Amniotic stem cell (primary cell): ENCODE measurements at places on chromosomes 7 and 10.
A peak's percentile ranks its signal among the peaks of the same experiment; 100 is the strongest.

- no peak for DNase-seq
These were observed 98.6 kb downstream of the ARID5B start for GRCh38 chr10:62000037-62000603.

GRCh38 chr7:109387530-109387929 lies 817.9 kb downstream of the DNAJB9 start:
- no peak for DNase-seq

- no peak for DNase-seq
These were observed 13.5 kb upstream of the CHST3 start for GRCh38 chr10:71950683-71951082.

- peak; percentile 48 for DNase-seq
These were observed 176.2 kb upstream of the ITGB1 start for GRCh38 chr10:33134011-33134751.

GRCh38 chr10:126945351-126946030 lies 40.3 kb downstream of the DOCK1 start:
- no peak for DNase-seq

- DNase-seq, result no peak
These were observed 88.2 kb downstream of the RGS10 start for GRCh38 chr10:119454316-119454715.
